CD8-positive, alpha-beta T cell (primary cell): ENCODE measurements at places on chromosomes 2 and 18.

DNA sequence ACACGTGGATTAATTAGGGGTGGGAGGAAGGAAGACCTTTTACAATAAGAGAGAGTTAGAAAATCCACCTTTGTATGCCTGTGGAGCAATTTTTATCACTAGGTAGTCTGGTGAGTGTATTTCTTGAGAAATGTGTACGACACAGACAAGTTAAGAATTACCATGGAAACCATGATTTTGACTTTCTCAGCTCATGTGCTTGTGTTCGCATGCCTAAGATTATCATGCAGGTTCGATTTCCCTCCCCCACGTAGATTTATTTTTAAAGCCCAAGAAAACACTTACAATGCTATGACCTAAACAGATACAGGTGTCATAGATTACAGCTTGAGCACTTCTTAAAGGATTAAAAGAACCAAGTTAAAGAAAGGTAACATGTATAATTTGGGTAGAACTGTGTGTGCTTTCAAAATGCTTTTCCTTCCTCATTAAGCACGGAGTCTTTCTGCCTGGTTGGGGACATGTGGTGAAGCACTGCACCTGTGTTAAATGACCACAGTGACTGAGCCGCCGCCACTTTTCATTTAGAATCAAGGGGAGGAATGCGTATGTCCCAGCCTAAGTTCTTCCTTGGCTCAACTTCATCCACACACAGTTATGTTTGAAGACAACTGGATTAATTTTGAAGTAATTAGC lies 16.6 kb downstream of the SERTAD2 start:
- no peak for DNase-seq

GRCh38 chr2:74739733-74740241 lies 85.7 kb downstream of the SEMA4F start:
- DNase-seq: no peak

- no peak for DNase-seq
Measured at GRCh38 chr2:25632396-25632795, 41.0 kb downstream of the DTNB start.

GRCh38 chr2:138238908-138239307 lies 262.7 kb upstream of the SPOPL start:
- DNase-seq: no peak
